Thymus (tissue), 14 donors: ENCODE measurements at places on chromosomes 3 and 15.

DNA sequence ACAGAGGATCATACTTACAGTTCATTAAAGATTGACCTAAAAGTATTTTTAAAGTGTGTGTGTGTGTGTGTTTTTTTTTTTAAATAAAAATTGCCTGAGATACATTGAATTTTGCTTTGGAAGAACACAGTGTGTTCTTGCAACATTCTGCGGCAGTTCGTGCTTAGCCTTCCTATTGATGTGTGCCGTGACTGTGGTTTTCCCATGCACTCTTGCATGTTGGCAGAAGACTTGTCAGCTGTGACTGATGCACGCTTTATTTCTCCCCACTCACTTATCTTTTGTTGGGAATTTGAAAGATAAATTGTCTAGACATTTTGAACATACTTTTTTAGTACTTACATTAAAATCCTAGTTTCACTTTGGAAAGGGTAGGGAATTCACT is 136.3 kb upstream of the LRRFIP2 start:
- no peak for DNase-seq

DNA sequence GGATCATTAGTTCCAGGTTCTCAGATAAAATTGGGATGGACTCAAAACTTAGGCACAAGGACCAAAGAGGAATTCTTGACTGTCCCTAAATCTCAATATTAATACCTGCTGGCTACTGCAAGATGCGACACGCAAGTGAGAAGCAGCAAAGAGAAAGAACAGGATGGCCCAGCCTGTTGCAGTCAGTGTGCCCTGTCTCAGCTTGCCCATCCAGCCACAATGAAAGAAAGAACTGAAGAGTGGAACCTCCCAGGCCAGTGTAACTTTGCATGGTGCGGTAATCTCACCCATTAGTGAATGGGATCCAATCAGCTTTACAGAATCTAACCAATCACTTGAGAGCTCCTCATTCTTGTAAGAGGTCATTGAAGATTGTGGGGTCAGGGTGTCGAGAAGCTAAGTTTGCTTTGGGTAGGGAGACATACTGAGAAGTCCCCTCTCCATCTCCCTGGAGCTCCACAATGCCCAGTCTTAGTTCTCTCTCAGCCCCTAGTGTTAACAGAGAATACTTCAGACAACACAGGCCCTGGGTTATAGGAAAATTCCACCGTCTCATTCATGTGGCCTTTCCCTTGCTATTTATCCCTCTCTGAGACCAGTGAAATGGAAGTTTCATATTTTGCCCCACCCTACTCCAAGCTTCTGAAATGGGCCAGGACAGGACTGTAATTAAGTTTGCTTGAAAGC is 3.2 kb upstream of the SLC9A9 start:
- DNase-seq: no peak

DNA sequence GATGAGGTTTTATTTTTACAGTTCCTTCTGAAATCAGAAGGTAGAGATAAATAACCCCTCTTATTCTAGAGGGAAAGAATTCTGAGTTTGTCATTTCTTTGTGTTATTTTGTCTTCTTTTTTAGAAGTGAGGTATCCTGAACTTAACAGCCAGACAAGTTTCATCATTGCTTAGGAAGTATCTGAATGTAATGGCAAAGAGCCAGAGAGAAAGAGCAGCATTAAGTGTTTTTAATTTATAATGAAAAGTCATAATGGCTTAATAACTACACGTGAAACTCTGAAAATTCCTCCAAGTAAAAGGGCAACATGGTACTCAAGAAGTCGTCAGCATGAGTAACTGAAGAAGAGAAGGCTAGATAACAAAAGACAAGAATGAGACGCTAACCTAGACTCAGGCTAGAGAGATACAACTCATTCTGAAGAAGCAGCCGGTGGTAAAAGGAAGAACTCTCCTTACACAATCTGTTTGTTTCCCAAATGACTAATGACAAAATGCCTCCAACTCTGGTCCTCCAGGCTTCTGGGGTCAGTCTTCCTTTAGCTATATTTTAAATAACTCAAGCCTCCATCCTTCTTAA is 116.2 kb upstream of the NECTIN3 start:
- no peak for DNase-seq

DNA sequence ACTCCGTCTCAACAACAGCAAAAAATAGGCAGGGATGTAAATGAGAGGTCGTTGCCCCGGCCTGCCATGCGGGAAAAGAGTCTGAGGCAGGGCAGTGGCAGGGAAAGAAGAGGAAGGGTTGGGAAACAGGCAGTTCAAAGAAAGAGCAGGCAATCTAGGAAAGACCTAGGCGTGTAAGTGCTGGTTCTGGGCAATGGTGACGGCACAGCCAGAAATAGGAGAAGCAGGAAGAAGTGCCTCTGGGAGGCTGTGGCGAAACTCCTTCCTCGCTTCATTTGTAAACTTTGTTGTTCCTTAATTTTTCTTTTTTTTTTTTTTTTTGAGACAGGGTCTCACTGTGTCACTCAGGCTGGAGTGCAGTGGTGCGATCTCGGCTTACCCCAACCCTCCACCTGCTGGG is 4.3 kb downstream of the SLC51A start:
- DNase-seq: no peak

- DNase-seq: no peak
Observed at GRCh38 chr15:96670389-96670788, 339.9 kb downstream of the NR2F2 start.

GRCh38 chr15:31472636-31473384 is 146.2 kb downstream of the KLF13 start:
- DNase-seq: peak; percentile 40
